ENCODE measurements at places on chromosomes 11 and 22.

DNA sequence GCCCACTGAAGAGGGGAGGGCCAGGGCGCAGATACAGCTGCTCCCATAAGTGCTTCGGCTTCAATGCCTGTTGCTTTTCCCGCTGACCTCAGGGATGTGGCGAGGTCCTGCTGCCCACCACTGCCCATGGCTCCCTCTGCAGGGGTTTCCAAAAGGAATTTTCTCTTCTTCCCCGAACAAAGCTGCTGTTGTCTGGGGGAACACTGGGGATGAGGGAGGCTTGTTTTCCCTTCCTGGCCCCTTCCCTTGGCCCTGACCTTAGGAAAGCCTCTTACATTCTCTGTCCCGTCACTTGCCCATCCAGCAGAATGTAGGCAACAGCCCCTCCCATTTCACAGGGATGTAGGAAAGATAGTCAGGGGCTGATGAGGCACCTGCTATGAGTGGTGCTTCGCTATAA, 34.8 kb downstream of the CD82 start:
- DNase-seq: no peak

- DNase-seq: no peak
These were observed 98.4 kb upstream of the PARVA start for GRCh38 chr11:12278766-12279671.

GRCh38 chr11:11581481-11581880, 40.3 kb downstream of the GALNT18 start:
- no peak for DNase-seq

DNA sequence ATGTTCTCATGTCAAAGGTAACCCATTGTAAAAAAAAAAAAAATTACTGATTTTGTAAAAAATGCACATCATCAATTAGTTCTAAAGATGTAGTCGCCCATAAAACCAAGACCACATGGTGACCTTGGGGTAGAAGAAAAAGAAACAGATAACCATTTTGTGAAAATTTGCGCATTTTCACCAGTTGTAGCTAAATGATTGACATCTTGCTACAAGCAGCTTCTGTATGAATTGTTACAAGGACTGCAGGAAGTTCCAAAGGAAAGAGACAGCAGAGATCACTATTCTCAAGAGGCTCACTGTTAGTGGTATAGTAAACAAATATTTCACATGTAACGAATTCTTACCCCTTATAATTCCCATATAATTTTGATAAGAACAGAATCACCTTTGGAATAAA, 48.7 kb downstream of the MAML2 start:
- no peak for DNase-seq

- peak; percentile 27 for DNase-seq
These were observed 30.1 kb downstream of the NAV2 start for GRCh38 chr11:19742588-19743292.

DNA sequence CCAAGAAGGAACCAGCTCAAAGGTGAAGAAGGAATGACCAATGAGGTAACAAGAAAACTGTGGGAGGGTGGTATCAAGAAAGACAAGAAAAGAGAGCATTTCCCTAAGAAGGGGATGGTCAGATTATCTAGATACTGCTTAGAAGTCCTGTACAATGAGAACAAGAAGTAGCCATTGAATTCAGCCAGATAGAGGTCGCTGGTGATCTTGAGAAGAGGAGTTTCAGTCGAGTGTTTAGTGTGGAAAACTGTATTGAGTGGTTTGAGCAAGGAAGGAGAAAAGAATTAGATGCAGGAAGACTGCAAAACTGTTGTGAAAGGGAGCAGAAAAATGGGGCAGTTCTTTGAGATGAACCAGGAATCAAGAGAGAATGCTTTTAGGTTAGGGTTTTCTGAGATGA, 74.6 kb upstream of the FAT3 start:
- DNase-seq: no peak

DNA sequence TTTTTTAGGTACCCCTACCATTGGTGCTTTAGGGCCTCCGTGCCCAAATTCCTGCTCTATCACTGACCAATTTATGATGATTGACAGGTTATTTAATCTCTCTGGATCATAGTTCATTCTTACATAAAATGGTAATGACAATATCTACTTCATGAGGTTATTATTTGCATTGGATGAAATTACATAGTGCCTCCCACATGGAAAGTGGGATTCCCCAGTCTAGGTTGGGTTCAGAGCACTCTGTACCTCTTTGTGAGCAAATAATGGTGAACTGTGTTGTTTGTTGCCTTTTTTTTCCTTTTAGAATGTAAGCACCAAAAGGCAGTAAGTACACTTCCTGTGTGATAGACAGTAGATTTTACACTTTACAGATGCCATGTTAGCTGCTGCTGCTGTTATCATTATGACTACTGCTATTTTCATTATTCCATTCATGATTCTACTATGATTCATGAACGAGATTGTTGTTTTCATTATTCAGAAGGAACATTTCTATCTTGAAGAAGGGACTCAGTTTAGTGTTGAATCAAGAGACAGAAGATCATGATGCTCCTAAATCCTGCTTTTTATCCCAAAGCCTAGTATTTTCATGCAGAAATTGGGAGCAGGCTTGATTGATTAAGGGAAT, 100.8 kb downstream of the ALX4 start:
- no peak for DNase-seq

DNA sequence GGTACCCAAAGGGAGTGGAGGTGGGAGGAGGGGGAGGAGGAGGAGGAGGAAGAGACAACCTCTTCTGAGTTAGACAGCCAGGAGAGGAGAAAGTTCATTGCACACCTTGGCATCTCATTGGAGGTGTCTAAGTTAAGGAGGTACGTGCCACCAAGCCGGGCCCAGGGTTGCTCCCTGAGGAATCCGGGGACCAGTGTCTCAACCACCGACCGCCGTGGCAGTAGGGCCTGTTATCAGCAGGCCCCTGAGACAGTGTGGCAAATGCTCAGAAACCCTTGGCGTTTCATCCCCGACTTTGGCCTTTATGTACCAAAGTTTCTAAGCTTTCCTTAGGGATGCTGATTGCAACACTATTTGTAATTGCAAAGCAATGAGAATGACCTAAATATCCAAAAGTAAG, 95.0 kb upstream of the NNMT start:
- no peak for DNase-seq
